ENCODE measurements at places on chromosomes 13 and 19.

DNA sequence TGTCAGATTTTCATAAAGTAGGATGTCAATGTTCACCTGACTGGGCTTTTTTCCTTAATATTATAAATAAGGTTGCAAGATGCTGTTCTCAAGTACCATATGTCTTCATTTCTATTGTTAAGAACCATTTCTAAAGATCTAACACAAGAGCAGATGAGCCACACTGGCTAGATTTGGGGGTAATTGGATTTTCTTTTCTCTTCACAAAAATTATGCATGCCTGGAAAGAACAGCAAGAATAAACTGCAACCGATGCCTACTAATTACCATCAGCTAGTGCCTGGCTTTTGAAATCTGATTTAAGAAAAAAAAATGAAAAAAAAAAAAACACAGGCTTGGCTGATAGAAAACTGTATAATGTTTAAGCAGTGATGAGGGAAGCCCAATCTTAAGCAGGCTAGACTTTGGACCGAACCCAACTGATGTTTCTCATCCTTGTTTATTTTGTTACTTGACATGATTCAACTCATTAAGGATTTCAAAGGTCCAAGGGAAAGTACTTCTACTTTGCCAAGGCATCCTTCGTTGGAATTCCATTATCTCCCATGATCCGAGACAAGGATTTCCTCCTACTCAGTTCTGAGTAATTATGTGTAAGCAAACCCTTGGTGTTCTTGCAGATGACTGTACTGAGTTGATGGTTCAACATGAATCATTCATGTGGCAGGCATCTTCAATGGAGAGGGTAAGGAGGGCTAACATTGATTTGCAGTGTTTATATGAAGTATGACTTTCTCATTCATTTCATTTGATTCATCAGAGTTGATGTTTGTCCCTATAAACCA, 300.5 kb downstream of the SPRY2 start:
- no peak for DNase-seq

- DNase-seq: no peak
These were observed 6.3 kb upstream of the ATP11A start for GRCh38 chr13:112683581-112683980.

DNA sequence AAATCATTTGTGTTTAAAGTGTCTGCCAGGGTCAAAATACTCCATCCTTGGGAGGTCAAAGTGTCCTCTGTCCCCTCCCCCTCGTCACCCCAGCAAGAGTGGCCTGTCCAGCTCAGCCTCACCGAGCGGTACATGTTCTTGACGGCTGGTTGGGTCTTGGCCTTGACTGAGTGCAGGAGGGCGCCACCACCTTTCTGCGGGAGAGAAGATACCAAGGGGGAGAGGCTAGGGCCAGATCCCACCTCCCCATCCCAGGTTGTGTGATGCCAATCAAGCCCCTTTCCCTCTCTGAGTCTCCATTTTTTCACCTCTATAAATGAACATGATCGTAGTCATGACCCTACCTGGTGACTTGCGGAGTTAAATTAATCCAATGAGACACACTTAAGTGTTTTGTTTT, 6.1 kb downstream of the CRB3 start:
- DNase-seq: no peak

DNA sequence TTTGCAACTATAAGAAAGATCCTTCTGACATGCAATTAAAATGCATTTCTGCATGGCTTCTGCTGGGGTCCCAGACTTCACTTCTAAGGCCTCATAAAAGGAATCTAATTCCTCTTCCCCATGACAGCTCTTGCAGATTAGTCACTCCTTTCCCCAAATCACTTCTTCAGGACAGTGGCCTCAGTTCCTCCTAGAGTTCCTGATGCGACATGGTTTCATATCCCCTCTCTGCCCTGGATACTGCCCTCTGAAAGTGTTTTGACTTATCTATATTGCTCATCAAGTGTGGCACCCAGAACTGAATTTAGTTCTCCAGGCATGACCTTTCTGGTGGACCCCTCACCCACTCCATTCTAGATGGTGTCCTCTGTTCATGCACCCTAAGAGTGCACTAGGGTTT, 238.1 kb downstream of the FOXO1 start:
- DNase-seq: no peak

DNA sequence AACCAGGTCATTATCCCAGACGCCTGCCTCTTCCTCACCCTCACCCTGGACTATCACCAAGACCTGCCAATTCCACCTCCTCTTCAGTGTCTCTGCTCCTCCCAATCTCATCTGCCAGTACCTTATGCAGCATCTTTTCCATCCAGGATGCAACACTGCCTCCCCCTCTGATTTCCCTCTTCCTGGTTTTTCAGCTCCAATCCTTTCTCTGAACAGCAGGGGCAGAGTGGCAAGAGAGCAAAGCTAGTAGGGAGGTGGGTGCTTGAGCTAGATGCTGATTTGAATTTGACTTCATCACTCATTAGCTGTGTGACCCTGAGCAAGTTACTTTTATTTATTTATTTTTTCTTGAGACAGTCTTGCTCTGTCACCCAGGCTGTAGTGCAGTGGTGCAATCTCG, 25.6 kb upstream of the CABP5 start:
- no peak for DNase-seq

- no peak for DNase-seq
These were observed 19.0 kb upstream of the N4BP2L1 start for GRCh38 chr13:32446773-32447465.

DNA sequence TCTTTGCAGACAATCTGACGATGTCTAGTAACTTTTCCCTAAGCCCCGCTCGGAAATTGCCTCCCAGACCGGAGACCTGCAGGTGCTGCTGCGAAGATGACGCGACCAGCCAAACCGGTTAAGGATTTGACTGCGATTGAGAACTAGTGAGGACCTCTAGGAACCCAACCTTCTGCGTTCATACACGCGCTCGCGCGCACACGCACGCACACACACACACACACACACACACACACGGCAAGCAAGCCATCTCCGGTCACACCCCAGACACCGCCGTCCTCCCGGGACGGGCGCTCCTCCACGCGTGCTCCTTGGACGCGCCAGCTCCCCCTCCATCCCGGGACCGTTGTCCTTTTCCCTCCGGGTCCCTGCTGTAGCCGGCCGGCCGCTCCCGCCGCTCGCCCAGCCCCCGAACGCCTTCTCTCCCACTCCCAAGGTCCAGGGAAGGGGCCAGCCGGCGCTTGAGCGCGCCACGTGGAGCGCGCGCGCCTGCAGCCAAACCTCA, 1.2 kb downstream of the TBC1D4 start:
- DNase-seq: no peak

- no peak for DNase-seq
These were observed 4.7 kb downstream of the TEX30 start for GRCh38 chr13:102768909-102769308.

DNA sequence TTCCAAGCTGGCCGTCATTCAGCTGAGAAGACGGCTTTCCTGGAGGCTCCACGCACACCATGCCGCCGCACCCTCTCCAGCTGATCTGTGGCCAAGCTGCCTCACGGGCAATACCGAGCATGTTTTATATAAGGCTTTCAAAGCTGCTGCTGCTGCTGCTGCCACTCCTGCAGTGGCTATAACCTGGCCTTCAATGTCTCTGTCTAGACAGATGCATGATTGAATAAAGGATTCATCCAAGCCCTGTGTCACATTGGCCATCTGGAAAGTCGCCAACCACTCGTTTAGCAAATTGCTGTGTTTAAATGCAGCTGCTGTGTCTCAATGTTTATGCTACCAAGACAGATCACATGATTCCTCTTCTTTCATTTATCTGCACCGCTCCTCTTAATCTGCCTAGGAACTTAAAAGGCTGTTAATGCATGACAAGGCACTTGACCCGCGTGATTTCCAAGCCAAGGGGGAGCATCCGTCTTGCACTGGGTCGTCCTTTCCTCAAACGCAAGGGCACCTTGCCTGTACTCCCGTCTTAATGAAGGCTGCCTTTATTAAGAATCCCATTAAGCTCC, 114.3 kb downstream of the TEX26 start:
- DNase-seq: no peak

DNA sequence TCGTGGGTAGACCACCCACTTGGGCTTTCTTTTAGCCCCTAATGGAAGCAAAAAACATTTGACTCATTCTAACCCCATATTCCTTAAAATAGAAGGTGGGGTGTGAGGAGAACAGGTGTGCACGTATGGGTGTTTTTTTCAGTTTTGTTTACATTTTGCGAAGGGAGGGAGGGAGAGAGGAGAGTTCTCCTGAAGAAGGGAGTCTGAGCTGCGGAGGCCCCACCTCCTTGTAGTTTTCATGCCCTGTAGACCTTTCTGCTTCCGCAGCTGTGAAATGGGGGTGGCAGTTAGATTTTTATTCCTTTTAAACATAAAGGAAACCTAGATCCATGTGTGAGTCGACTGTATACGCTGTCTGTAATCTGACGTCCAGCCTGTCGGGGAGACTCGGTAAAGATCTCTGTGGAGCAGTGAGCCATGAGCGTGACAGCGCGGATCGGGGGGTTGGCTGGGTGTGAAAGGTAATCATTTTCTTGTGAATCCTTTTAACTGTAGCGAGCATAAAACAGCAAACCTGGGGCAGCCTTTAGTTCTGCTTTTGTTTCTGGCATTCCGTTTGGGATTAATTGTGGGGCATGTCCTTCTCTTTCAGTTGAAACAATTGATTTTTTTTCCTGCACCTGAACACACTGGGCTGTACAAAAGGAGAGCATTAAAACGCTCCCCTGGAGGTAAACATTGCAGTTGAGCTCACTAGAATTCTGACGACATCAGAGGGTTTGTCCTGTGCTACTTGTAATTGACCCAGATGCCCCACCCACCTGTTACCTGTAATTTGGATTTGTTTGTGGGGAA, 2.3 kb downstream of the UPF1 start:
- no peak for DNase-seq

DNA sequence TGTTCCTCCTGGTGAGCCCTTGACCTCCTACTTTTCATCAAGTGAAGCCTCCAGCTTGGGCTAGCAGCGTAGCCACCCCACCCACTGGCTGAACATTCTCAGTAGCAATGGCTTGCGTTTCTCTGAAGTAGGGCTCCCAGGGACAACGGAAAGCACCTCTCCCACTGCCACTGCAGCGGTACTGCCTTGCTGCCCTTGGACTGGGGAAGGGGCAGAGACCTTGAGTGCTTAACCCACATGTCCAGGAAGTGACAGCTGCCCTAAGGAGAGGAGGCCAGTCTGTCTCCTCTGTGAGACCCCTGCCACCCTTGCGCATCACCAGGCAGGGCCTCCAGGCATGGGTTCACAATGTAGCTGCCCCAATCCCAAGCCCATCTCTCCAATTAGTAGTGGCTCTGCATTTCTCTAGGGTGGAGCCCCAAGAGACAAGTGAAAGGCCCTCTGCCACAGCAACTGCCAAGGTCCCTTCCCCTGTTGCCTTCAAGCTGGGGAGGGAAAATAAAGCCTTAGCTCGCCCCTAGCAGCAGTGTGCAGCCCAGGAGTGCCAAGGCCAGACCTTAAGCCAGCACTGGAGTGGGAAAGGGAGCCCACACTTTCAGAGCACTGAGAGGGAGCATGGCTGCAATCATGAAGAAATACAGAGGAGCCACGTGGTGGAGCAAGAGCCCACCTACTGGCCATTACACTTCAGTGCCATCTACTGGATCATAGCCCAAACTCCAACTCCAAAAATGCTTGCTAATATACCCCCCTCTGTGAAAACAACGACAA, 175.9 kb upstream of the TRPC4 start:
- DNase-seq: no peak

DNA sequence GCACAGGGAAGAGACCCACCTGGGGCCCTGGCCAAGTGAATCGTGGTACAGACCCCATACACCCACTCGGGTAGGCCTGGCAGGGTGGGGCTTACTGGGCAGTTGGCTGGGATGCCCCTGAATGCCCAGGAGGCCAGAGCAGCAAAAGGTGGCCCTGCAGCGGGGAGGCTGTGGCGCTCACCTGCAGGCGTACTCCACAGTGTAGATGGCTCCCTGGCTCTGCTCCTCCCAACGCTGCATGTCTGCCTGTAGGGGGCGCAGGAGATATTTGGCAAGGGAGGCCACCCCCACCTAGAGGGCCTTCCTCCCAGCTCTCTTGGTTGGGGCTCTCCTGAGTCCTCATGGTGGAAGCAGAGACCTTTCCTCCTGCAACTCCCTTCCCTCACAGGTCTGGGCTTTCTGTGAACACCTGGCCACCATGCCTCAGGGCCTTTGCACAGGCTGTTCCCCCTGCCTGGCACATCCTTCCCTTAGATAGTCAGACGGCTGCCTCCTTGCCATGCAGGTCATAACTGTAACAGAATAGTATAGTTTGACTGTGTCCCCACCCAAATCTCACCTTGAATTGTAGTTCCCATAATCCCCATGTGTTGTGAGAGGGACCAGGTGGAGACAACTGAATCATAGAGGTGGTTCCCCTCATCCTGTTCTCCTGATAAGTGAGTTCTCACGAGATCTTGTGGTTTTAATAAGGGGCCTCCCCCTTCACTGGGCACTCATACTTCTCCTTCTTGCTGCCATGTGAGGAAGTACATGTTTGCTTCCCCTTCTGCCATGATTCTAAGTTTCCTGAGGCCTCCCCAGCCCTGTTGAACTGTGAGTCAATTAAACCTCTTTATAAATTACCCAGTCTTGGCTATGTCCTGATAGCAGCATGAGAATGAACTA, 5.9 kb downstream of the BORCS8 start:
- peak; percentile 25 for DNase-seq

Data from activated CD8-positive, alpha-beta memory T cell treated with anti-CD3 and anti-CD28 coated beads for 1 hour (primary cell).